ENCODE measurements at places on chromosomes 13 and 19. TPM values are rescaled to one million over a fixed set of nuclear protein-coding genes. Genes with fewer than 3 reads are reported as not detected.

WDR62 gene
- total RNA-seq: 0.48 TPM

GRCh38 chr13:29281932-29282495 lies 313.5 kb downstream of the SLC7A1 start:
- no peak for ATAC-seq

- no peak for ATAC-seq
These were observed 17.8 kb upstream of the CCNA1 start for GRCh38 chr13:36414461-36414860.

LILRA1 gene
- 0.44 TPM for total RNA-seq

GRCh38 chr13:79281339-79281747 lies 124.7 kb downstream of the RBM26 start:
- ATAC-seq: peak; percentile 44

TUBB4A gene
- 4.9 TPM for total RNA-seq

DNA sequence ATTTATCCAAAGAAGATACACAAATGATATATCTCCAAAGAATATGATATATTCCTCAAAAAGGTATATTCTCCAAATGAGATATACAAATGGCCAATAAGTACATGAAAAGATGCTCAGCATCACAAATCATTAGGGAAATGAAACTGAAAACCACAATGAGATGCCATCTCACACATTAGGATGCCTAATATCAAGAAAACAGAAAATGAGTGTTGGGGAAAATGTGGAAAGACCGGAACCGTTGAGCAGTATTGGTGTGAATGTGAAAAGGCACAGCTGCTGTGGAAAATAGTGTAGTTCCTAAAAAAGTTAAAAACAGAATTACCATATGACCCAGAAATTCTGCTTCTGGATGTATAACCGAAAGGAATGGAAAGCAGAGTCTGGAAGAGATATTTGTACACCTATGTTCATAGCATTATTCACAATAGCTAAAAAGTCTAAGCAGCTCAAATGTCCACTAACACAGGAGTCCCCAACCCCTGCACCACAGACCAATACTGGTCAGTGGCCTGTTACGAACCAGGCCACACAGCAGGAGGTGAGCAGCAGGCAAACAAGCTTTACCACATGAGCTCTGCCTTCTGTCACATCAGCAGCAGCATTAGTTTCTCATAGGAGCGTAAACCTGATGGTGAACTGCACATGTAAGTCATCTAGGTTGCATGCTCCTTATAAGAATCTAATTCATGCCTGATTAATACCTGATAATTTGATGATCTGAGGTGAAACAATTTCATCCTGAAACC lies 291.9 kb downstream of the PCDH20 start:
- ATAC-seq: no peak

USHBP1 gene
- total RNA-seq: not detected

CCDC8 gene
- 12.4 TPM for total RNA-seq

POSTN gene
- total RNA-seq: 0.50 TPM

DNA sequence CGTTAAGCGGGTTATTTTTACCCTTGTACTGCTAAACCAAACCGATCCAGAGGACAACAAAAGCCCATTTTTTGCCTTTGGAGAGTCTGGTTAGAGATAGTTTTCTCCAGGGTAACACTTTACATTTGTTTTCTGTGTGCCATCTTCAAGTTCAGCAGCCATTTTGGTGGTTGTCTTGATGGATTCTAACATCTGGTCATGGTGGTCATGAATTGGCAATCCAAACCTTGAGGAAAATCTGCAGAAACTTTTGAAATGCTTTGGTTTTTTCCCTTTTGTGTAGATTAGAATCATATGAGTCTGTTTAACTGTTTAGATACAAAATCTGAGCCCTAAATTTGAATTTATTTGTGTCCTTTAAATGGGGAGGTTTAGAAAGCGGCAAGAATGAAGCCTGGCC lies 16.6 kb downstream of the HNRNPM start:
- ATAC-seq: no peak

- ATAC-seq: peak; percentile 89
These were observed at the start of gene TNFSF9 for GRCh38 chr19:6530386-6531162. Gene TNFSF9 (plus strand): TSS chr19:6531026. CDS start chr19:6531037, 11 bp downstream.

GRCh38 chr13:51067706-51068105 lies 43.4 kb downstream of the C13orf42 start:
- ATAC-seq: no peak

GRCh38 chr19:12703046-12703445 lies 6.6 kb upstream of the FBXW9 start:
- peak; percentile 88 for ATAC-seq

FCHO1 gene
- 14.4 TPM for total RNA-seq

FAM216B gene
- total RNA-seq: 11.2 TPM

DNA sequence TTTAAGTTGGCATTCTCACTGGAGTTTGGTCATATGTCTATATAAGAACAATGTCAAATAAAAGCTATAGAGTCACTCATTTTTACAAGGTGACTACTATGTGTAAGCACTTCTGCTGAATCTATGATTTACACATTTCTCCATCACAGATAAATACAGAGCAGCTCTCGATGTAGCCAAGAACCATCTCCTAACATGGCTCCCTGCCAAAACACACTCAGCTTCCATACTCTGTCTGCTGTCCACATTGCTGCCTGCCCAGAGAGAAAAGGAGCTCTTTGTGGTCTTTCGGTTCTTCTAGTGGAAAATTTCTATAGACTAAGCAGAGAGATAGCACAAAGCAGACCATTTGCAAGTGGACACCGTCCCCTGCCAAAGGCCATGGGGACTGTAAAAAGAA lies 190.9 kb upstream of the KLF12 start:
- ATAC-seq: peak; percentile 68

GRCh38 chr19:38386300-38386970 lies 1.4 kb downstream of the GGN start:
- ATAC-seq: no peak

- no peak for ATAC-seq
These were observed 3.3 kb downstream of the ALOX5AP start for GRCh38 chr13:30738526-30739236.

GRCh38 chr19:46040952-46041500 lies at the start of gene IGFL4:
Gene IGFL4 (minus strand): TSS chr19:46041002. CDS start chr19:46040962, 40 bp downstream.
- ATAC-seq: peak; percentile 94

DNA sequence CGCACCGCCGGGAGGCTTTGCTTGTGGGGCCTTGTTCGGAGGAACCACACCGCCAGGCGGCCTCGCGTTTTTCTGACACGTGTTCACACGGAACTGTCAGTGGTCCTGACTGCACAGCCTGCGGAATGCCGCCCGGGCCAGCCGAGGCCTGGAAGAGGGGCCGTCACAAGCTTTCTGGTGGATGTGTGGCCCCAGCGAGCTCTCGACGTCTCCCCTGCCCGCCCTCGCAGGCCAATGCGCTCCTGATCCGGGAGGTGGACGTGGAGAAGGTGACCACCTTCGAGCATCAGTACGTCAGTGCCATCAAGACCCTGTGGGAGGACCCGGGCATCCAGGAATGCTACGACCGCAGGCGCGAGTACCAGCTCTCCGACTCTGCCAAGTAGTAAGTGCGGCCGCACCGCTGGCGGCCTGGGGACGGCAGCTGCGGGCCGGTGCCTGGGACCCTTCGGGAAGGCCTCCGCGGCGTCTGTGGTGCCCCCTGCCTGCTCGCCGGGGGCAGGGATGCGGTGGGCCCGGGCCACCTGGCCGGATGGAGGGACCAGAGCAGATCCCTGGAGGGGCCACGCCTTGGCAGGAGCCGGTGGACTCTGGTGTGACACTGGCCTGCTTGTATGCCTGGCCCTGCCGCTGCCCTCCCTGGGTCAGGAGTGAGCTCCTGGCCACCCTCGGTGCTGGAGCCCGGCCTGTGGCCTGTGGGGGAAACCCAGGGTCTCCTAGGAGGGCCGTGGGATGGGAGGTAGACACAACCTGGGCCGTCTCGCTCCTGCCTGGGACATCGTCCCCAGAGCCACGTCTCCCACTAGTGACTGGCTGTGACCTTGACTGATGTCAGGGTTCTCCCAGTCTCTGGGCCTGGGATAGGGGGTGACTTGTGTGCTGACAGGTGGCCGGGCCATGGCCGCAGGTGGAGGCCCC lies 19.2 kb downstream of the GNA11 start:
- ATAC-seq: no peak

- ATAC-seq: no peak
These were observed 43.9 kb downstream of the SLC10A2 start for GRCh38 chr13:103022336-103022735.

C19orf18 gene
- total RNA-seq: 0.83 TPM

- ATAC-seq: no peak
These were observed 10.7 kb downstream of the EPSTI1 start for GRCh38 chr13:42981317-42981716.

- ATAC-seq: no peak
These were observed 1352.2 kb upstream of the PRR20A start for GRCh38 chr13:55788548-55788947.

DNA sequence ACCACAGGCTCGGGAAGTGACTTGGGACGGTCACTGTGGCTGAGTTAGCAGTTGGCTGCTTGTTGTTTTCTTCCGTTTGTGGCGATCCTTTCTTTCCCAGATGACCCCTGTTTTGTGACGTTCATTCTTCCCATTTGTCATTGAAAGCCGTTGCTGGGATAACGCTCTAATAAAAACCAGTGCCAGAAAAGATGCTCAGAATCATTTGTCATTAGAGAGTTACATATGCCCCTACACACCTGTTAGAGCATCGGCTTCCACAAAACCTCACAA lies 39.3 kb upstream of the MCF2L start:
- ATAC-seq: no peak

DNA sequence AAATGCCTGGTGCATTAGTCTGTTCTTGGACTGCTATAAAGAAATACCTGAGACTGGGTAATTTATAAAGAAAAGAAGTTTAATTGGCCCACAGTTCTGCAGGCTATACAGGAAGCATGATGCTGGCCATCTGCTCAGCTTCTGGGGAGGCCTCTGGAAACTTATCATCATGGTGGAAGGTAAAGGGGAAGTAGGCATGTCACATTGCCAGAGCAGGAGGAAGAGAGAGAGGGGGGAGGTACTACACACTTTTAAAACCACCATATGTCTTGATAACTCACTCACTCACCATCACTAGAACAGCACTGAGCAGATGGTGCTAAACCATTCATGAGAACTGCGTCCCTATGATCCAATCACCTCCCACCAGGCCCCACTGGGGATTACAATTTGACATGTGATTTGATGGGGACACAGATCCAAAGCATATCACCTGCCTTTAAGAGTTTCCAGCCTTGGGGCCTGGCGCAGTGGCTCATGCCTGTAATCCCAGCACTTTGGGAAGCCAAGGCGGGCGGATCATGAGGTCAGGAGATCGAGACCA lies 219.0 kb downstream of the KATNAL1 start:
- ATAC-seq: peak; percentile 44

- ATAC-seq: no peak
These were observed 375.7 kb upstream of the SPRY2 start for GRCh38 chr13:80716610-80717081.

- peak; percentile 77 for ATAC-seq
These were observed 920 bp upstream of the UBE2L5 start for GRCh38 chr13:30421093-30422053.

- ATAC-seq: peak; percentile 84
These were observed 39.3 kb downstream of the EFNA2 start for GRCh38 chr19:1324806-1325567.

- no peak for ATAC-seq
These were observed 16.4 kb downstream of the ZNF814 start for GRCh38 chr19:57872450-57872849.

KLK2 gene
- total RNA-seq: 0.94 TPM

TEX30 gene
- 7.9 TPM for total RNA-seq

DNA sequence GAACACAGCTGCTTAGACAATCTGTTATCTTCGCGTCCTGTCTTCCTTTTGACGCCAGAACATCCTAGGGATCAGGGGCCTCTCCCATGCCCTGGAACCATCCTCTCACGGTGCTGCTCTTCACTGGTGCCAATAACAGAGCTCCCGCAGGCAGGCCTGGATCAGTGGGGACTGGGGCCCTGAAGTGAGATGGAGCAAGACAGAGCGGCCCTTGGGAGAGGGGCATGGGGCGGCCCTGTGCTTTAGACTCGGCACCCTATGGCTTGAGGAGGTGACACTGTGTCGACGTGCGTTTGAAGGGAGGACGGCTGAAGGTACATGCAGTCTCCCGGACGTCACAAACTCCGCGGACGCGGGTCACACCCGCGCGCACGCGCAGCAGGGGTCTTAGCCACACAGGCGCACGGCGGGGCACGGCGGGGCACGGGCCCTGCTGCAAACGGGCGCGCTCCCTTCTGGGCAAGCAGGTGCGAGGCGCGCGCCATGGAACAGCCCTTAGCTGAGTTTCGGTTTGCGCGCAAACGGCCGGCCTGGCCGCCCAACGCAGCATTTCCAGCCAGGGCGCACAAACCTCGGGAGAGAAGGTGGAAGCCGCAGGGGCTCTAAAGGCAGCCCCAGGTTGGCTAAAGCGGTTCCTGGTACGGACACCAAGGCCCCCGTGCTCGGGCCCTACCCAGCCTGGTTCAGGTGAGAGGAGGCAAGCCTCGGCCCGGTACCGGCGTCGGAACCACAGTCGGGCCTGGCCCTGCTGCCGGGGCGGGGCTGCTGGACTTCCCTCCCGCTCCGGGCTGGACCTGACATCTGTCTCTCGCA lies 16.5 kb upstream of the RNF17 start:
- peak; percentile 57 for ATAC-seq

GRCh38 chr13:113393226-113393562 lies 29.3 kb upstream of the GRTP1 start:
- ATAC-seq: no peak

DNA sequence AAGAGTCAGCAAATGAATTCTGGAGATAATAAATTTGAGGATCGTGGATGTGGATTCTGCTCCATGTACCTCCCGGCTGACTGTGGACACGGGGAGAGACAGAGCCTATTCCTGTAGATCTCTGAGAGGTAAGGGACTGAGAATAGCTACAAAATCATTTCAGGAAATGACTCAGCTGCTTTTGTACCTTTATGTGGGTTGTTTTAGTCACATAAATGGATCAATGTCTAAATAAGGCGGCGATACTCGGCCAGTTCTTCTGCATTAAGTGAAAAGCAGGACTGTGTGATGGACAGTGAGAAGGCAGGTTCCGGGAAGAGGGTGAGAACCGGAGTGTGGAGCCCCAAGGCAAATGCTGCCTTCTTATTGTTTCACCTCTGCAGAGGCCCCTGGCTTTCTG lies 128.1 kb downstream of the EFNB2 start:
- no peak for ATAC-seq

DNA sequence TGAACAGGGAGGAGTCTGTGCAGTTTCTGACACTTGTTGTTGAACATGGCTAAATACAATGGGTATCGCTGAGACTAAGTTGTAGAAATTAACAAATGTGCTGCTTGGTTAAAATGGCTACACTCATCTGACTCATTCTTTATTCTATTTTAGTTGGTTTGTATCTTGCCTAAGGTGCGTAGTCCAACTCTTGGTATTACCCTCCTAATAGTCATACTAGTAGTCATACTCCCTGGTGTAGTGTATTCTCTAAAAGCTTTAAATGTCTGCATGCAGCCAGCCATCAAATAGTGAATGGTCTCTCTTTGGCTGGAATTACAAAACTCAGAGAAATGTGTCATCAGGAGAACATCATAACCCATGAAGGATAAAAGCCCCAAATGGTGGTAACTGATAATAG lies 16.1 kb downstream of the CEACAM6 start:
- ATAC-seq: no peak

Data from motor neuron (in vitro differentiated cells).